ENCODE measurements at places on chromosomes 7 and 10.

- no peak for DNase-seq
Measured at GRCh38 chr7:155051355-155051754, 18.8 kb upstream of the HTR5A start.

DNA sequence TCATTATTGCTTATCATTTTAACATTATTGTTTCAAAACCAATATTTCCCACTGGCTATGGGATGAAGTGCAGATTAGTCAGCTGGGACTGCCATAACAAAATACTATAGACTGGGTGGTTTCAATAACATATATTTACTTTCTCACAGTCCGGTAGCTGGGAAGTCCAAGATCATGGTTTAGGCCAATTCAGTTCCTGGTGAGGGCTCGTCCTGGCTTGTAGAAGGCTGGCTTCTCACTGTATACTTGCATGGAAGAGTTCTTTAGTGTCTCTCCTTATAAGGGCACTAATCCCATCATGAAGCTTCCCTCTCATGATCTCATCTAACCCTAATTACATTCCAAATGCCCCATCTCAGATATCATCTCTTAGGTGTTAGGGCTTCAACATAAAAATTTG is 101.3 kb downstream of the CHRM2 start:
- no peak for DNase-seq

DNA sequence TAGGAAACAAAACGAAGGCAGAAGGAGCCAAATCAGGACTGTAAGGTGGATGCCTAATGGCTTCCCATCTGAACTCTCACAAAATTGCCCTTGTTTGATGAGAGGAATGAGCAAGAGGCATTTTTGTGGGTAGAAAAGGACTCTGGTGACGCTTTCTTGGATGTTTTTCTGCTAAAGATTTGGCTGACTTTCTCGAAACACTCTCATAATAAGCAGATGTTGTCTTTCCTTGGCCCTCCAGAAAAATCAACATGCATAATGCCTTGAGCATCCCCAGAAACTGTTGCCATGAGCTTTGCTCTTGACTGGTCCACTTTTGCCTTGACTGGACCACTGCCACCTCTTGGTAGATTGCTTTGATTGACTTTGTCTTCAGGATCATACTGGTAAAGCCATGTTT is 13.5 kb downstream of the PTPN12 start:
- no peak for DNase-seq

- DNase-seq, result no peak
Measured at GRCh38 chr10:10222304-10222841, 795.3 kb upstream of the CELF2 start.

GRCh38 chr10:113958631-113959382 is 84.9 kb upstream of the ADRB1 start:
- DNase-seq, result no peak

DNA sequence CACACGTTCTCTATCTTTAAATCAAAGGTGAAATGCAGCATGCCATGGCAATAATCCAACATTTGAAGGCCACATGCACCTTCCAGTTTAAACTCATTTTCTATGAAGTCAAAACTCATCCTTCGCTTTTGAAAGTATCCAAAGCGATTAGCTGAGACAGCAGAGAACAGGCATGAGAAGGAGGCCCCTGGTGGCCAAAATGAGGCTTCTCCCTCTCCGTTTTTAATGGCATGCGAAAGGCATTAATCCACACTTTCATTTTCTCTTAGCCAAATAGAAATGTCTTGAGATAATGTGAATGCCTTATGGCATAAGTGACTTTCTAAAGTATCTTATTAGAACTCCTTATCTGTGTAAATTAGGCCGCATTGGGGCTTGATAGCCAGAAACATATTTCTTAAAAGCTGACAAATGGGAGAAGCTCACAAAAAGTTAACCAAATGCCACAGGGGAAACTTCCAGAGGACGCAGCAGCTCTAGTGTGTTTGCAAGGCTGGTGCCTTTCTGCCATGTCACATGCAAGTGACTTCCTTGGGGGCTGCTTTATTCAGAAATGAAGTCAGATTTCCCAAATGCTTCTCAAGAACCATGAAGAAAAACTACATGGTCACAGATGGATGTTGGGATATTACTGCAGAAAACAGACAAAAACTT is 1189.6 kb downstream of the SORCS1 start:
- no peak for DNase-seq

DNA sequence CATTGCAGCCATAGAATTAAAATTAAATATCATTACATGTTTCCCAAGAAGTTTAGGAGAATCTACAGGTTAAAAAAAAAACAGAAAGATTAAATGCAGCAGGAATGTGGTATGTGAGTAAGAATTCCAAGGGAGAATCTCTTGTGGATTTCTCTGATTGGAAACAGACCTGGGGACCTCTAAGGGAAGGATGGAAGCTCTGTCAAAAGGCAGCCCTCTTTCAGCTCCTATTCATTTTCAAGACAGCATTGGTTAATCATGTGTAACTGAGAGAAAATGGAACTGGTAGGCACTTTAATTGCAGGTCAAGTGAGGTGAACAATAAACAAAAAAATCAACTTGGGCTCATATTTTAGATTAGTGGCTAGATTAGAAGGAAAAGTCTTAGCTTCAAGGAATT is 81.4 kb upstream of the MTPN start:
- no peak for DNase-seq

DNA sequence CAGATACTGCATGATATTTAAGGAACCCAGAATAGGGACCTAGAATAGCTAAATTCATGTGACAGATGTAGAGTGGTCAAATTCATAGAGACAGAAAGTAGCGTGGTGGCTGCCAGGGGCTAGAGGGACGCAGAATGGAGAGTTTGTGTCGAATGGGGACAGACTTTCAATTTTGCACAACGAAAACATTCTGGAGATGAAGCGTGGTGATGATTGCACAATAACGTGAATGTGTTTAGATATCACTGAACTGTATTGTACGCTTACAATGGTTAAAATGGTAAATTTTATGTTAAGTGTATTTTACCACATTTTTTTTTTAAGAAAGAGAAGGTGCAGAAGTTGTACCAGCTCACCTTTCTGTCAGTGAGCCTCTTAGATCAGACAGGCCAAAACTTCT is 137.8 kb upstream of the TNS3 start:
- DNase-seq, result no peak
